ENCODE measurements at places on chromosomes 5 and 9.

GRCh38 chr9:121738411-121738810, 87.0 kb downstream of the DAB2IP start:
- no peak for DNase-seq

DNA sequence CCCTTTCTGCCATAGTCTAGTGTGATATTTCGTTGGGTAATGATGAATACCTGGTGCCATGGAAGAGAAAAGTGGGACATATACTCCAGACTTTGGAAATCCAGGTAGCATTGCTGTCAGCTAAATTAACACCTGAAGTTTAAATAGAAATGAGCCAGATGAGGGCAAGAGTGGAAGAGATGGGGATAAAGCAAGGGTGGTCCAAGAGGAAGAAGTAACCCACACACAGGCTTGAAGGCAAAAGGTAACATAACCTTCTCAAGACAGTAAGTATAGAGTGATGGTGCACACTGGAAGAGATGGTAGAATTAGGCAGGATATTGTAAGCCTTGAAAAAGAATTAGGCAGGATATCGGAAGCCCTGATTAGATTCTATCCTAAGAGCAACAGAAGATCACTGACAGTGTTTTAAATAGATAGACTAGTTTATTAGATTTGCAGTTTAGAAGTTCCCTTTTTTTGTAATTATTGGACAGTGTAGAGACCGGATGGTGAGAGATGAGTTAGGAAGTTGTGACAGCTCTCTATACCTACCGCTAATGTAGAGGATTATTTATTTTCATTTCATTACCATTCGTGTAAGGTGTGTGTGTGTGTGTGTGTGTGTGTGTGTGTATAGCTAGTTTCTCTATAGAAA, 16.8 kb downstream of the ANXA1 start:
- DNase-seq, result no peak

DNA sequence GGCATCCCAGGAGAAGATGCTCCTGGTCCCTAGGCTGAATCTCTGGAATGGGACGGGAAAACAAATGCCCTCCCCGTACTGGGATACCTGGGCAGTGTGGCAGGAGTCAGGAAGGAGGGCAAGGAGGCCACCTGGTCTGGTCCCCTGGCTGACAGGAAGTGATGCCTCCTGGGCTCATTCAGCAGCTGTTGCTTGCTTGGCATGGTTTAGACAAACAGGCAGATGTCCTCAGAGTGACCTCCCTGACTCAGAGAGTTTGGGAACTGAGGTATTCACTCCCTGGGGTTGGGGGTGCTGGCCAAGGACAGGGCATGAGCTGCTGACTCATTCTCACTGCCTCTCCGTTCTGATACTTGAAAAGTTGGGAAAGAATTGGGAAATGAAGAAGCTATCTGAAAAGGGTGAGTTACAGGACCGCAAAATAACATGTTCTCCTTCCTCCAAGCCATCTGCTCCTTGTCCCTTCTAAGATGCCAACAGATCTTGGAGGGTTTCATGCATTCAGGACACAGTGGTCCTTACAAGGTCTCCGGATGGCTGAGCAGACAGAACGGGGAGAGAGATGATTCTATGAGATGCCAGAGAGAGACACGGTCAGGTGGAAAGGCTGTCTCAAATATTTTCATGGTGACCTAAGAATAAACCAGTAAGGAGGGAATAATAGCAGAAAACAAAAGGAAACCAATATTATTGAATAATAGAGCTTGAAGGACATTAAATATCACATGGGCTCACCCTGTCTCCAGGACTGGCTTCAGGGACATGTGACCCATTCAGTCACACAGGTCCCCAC, 534.5 kb downstream of the BNC2 start:
- no peak for DNase-seq

- no peak for DNase-seq
Observed at GRCh38 chr9:14432666-14433350, 118.9 kb upstream of the NFIB start.

GRCh38 chr9:112063151-112063550, 111.9 kb downstream of the SUSD1 start:
- DNase-seq, result no peak

GRCh38 chr5:52738095-52738506, 49.6 kb upstream of the ITGA1 start:
- DNase-seq, result no peak

DNA sequence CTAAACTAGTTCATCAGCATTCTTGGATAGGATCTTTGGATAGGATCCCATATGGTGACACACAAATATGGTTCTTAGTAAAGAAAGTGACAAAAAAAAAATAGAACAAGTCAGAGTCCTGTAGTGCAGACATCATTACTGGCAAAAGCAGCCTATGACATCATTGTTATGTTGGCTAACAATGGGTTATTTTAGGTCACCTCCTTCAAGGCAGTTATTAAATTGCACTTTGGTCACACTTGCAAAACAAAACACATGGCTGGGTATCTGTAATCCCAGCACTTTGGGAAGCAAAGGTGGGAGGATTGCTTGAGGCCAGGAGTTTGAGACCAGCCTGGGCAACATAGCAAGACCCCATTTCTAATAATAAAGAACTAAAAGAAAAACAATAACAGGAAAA, 185.9 kb downstream of the KIAA0825 start:
- DNase-seq, result no peak

GRCh38 chr9:76369583-76369982, 24.6 kb downstream of the RFK start:
- no peak for DNase-seq

GRCh38 chr5:143041972-143042770, 272.0 kb downstream of the ARHGAP26 start:
- DNase-seq, result no peak

- DNase-seq, result no peak
Observed at GRCh38 chr5:62954578-62954977, 376.0 kb downstream of the LRRC70 start.

- DNase-seq, result no peak
Observed at GRCh38 chr5:152262667-152263066, 142.4 kb downstream of the NMUR2 start.

DNA sequence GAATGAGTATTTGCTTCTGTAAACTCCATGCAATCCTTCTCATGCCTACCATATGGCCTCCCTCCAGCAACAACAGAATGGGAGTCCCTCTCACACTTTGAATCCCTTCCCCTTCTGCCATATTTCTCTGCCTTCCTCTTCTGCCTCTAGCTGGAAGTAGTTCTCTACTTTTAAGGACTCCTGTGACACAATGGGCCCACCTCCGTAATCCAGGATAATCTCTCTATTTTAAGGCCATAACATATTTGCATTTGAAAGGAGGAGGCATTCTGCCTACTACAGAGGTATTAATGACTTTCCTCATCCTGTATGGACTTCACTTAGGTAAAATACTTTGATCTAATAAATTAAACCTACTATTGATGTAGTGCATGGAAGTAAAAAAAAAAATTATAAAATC, 155.4 kb upstream of the ITGA1 start:
- DNase-seq, result no peak

DNA sequence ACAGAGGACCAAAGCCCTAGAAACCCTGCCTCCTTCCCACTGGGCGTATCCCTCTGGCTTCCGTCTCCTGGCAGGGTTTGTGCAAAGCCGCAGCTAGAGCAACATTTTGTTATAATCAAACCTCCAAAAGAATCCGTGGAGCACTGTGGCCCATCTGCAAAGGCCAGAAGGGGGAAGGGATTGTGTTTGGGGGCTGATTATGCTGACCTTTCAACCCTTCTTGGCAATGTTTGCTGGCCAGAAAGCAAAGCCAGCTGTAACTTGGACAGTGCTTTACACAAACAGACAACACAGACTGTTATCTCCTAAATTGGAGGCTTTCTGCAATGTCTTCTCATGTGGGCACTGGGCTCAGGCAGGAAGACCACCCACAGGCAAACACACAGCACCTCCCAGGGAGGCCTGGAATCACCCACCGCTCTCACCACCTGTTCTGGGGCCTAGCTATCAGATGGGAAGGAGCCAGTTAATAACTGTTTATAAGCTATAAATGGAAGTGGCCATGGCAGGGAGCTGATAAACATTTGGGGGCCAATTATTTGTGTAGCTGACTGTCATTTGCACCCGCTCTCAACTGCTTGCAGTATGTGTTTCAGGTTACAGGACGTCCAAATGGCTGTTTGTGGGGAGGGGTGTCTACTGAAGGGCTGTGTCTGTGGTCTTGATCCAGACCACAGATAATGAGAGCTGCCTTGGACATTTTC, 121.6 kb upstream of the ERCC6L2 start:
- no peak for DNase-seq

DNA sequence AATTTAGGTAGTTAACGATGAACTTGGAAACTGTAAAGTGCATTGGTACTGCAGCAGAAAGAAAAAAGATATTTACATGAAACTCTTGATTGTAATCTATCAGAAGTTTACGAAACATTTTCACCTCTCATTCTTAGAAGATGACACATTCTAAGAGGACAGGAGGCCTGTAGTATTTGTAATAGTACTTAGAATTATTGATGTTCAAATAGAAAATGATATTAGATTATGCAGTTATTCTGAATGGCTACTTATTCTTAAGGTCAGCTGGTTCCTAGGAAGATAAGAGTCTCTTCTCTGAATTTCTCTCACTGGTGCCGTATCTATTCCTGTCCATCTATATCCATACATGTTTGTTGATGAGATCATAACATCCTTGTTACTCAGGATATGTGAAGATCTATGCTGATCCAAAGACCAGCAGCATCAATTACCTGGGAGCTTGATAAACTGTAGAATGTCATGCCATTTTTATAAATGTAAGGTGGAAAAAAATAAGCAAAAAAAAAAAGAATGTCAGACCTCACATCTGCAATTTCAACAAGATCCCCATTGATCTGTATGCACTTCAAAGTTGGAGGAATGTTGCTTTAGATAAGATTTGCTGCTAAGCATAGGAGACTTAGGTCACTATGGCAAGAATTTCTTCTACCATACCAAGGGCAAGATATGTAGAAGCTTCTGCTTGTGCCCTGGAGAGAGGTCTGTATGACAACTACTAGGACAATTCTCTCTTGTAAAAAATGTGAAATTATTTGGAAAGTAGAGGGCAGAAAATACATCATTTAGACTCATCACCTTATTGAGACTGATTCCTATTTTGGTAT, 42.4 kb upstream of the RICTOR start:
- no peak for DNase-seq

DNA sequence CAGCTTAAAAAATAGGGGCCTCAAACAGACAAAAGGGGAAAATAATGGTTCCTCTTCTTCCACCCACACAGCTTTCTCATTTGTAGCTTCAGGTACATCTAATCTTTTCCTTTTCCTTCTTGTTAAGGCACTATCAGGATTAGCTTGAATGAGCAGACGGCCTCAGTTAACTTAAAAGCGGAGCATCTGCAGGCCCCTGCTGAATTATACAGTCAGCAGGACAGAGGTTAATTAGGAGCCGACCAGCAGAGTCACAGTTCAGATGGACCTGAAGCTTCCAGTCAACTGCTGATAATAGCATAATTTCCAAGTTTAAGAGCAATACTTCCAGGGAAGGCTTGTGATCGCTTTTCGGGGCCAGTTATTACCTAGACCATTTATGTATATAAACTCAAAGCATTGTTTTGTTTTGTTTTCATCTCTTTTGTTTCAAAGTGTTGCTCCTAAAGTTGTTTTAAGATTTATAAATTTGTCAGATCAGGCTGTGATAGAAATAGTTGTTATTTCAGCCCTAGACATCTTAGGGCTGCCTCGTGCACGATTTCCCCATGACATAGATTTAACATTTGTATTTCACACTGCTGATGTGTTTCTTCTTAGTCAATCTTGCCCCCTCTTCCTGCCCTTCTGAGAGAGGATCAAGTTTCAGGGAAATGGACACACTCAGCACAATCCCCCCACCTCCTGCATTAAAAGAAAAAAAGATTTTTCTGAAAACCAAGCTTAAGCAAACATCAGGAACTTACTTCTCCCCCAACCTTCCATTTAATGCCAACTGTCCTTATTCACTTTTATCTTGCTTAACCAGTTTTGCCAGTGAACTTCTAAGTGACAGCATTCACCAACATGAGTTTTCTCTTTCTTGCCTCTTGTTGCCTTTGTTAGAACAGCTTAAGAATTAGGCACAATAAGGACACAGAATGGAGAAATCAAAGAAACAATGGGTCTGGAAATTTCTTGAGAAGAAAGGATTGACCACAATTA, 449.8 kb downstream of the ARHGEF28 start:
- DNase-seq, result no peak

- no peak for DNase-seq
Observed at GRCh38 chr9:34371886-34372466, 4.7 kb downstream of the MYORG start.

- DNase-seq, result no peak
Observed at GRCh38 chr5:29899583-29899982, 1293.9 kb upstream of the CDH6 start.

GRCh38 chr9:20884985-20885593, 146.4 kb downstream of the HACD4 start:
- no peak for DNase-seq

GRCh38 chr9:76135902-76136301, 245.4 kb downstream of the PCSK5 start:
- DNase-seq, result no peak

DNA sequence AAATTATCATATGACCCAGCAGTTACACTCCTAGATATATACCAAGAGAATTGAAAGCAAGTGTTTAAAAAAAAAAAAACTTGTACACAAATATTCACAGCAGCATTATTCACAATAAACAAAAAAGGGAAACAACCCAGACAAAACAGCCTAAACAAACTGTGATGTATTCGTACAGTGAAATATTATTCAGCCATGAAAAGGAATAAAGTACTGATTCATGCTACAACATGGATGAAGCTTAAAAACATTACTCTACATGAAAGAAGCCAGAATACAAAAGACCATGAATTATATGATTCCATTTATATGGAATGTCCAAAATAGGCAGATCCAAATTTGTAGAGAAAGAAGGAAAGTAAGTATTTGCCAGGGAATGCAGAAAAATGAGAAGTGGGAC, 161.1 kb downstream of the CWC27 start:
- DNase-seq, result no peak

DNA sequence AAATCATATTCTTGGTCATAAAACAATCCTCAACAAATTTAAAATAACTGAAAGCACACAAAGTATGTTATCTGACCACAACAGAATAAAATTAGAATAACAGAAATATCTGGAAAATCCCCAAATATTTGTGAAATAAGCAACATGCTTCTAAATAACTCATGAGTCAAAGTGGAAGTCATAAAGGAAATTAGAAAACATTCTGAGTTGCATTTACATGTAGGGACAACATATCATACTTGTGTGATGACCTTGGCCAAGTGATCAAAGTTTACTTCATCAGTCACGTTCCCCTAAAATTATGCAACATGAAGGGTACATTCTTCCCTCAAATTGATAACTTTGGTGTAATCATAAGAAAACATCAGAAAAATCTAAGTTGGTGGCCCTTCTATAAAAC, 64.7 kb downstream of the CSF2 start:
- DNase-seq, result no peak

GRCh38 chr5:130678637-130679036, 486.4 kb downstream of the HINT1 start:
- no peak for DNase-seq

Measured in chondrocyte (in vitro differentiated cells).